ENCODE measurements at places on chromosomes 4 and X.
A peak's percentile ranks its signal among the peaks of the same experiment; 100 is the strongest.

DNA sequence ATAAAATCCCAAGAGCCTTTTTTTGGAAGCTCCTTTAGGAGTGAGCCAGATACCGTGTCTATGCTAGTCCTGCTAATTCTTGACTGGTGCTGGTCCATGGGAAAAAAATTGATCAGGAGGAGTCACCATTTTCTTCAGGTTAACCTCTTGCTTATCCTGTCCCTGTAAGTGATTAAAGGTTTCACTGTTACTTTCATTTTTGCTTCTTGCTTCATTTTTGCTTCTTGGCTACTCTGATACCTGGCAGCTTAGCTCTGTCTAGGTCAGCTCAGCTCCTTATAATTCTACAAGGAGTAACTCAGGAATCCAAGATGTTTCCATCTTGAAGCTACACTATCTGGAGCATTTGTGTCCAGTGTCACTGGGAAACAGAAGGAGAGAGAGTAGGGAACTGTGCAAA is 45.7 kb downstream of the AFM start:
- no peaks in the 10 kb centered on the region for H3K36me3 ChIP-seq
- no peak overlapping the region for H3K27ac ChIP-seq
- no peak overlapping the region for H3K4me3 ChIP-seq

- peaks cover 10% of the 10 kb centered on the region for H3K4me1 ChIP-seq
- no peak overlapping the region for H3K27ac ChIP-seq
- no peak overlapping the region for H3K4me3 ChIP-seq
- no peaks in the 10 kb centered on the region for H3K27me3 ChIP-seq
- DNase-seq = no peak
These were observed 59.7 kb upstream of the IL15 start for GRCh38 chr4:141576585-141577110.

DNA sequence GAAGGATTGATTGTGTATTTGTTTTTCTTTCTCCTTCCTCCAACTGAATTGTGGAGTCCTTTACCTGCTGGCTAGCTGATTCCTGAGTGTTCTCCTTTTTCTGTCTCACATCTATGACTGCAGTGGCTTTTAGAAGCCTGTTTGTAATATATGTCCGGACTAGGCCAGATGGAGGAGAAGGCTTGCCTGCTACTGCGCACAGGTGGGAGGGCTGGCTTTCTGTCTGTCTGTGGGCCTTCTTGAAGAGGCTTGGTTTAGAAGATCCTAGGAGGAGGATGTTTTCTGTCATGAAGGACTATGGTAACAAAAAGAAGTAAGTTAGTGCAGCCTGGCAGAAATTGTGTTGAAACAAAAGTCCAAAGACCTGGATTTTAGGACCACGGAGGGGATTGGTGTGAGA is 8.5 kb downstream of the PPP1R3F start:
- DNase-seq = no peak
- peaks cover 5% of the 10 kb centered on the region for H3K36me3 ChIP-seq
- peaks cover 9% of the 10 kb centered on the region for H3K4me1 ChIP-seq
- H3K27ac ChIP-seq = no peak overlapping the region
- no peak overlapping the region for H3K4me3 ChIP-seq

GRCh38 chr4:37568489-37568888 is 117.7 kb downstream of the RELL1 start:
- no peak overlapping the region for H3K4me3 ChIP-seq
- peaks cover 15% of the 10 kb centered on the region for H3K4me1 ChIP-seq
- no peak overlapping the region for H3K27ac ChIP-seq
- H3K27me3 ChIP-seq = peaks cover 8% of the 10 kb centered on the region
- H3K36me3 ChIP-seq = no peaks in the 10 kb centered on the region

GRCh38 chr4:48756689-48757220 is 23.3 kb downstream of the FRYL start:
- peak overlapping the region; percentile 15 for H3K27ac ChIP-seq
- H3K4me3 ChIP-seq = peak overlapping the region; percentile 32
- peaks cover 5% of the 10 kb centered on the region for H3K36me3 ChIP-seq
- peak; percentile 17 for DNase-seq
- peaks cover 44% of the 10 kb centered on the region for H3K4me1 ChIP-seq

- H3K4me3 ChIP-seq = peak overlapping the region; percentile 53
- peak overlapping the region; percentile 67 for H3K27ac ChIP-seq
- H3K27me3 ChIP-seq = no peaks in the 10 kb centered on the region
These were observed 7.9 kb downstream of the SLC10A6 start for GRCh38 chr4:86841309-86841708.

DNA sequence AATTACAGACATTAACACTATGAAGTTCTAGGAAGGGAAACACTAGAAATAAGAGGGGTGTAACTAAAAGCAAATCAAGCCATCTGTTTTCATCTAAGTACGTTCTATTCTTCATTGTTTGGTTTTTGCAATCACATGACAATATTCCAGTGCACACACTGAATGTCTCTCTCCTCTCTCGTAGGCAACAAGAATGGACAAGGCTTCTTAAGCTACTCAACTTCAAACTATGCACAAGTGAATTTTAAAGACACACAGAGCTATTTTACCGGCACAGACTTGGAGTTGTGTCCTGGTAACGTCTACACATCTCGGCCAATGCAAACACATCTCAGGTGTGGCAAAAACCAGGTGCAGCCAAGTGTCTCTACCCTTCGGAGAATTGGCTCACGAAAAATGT is 173.3 kb downstream of the PRKX start:
- H3K36me3 ChIP-seq = peaks cover 8% of the 10 kb centered on the region
- no peak for DNase-seq
- peaks cover 3% of the 10 kb centered on the region for H3K27me3 ChIP-seq
- H3K4me3 ChIP-seq = no peak overlapping the region

- no peaks in the 10 kb centered on the region for H3K27me3 ChIP-seq
- H3K27ac ChIP-seq = no peak overlapping the region
- H3K36me3 ChIP-seq = peaks cover 11% of the 10 kb centered on the region
These were observed 91.3 kb upstream of the NAP1L5 start for GRCh38 chr4:88788895-88789294.

GRCh38 chrX:152642931-152643564 is 5.4 kb downstream of the GABRQ start:
- no peaks in the 10 kb centered on the region for H3K36me3 ChIP-seq
- peaks cover 13% of the 10 kb centered on the region for H3K27me3 ChIP-seq
- no peak for DNase-seq
- H3K4me3 ChIP-seq = no peak overlapping the region
- H3K27ac ChIP-seq = no peak overlapping the region
- no peaks in the 10 kb centered on the region for H3K4me1 ChIP-seq

DNA sequence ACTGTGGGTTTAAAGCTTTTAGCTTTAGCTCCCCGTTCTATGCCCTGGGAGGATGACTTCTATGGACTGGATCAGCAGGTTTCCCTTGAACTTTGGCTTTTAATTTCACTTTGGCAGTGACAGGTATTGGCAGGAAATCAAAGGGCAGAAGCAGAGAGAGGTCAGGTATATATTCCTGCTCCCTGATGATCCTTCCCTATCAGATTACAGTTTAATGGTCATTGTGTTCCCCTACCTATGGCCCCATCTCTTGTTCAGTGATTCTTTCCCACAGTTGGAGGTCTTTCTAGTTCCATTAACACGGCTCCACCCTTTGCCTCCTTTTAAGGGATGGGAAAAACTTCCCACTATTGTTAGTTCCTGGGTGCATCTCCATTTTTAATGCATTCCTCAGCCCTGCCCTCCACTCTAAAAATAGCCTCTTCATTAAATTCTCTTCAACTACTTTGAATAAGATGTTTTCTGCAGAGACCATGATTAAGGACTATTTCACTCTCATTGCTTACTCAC is 107.8 kb upstream of the TMEM47 start:
- H3K4me1 ChIP-seq = peaks cover 26% of the 10 kb centered on the region
- DNase-seq = peak; percentile 28
- peaks cover 3% of the 10 kb centered on the region for H3K27me3 ChIP-seq
- H3K27ac ChIP-seq = peak overlapping the region; percentile 89
- peak overlapping the region; percentile 39 for H3K4me3 ChIP-seq
- H3K36me3 ChIP-seq = no peaks in the 10 kb centered on the region

DNA sequence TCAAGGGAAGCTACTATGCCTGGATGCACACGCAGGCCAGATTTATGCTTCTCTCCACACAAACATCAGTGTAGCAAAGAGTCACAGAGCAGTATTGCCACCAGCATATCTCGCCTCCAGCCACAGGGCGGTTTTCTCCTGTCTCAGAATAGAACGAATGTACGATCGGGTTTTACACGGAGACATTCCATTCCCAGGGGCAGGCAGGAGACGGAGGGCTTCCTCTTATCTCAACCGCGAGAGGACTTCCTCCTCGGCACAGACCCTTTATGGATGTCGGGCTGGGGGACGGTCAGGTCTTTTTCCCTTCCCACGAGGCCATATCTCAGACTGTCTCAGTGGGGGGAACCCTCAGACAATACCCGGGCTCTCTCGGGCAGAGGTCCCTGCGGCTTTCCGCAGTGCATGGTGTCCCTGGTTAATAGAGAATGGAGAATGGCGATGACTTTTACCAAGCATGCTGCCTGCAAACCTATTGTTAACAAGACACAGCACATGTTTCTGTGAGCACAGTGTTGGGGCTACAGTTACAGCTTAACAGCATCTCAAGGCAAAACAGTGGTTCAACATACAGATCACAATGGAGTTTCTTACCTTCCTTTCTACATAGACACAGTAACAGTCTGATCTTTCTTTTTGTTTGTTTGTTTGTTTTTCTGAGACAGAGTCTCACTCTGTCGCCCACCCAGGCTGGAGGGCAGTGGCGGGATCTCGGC is 24.1 kb downstream of the CSF2RA start:
- H3K4me1 ChIP-seq = no peaks in the 10 kb centered on the region
- H3K27me3 ChIP-seq = peaks cover 10% of the 10 kb centered on the region
- no peak overlapping the region for H3K27ac ChIP-seq

DNA sequence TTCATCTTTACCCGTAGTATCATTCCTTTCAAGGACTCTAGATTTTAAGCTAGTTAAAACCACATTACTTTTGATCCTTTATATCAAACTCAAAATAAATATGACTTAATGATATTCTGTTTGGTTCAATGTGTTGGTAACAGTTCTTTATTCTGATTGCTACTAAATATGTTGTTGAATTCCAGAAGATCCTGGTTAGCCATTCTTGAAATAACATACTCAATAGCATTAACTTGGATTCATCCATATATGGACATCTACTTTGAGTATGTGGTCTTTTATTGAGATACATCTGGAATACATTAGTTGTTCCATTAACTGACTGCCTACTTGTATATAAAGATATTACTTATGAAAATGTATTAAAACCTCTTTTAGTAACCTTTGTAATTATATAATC is 27.5 kb upstream of the PCDH18 start:
- no peaks in the 10 kb centered on the region for H3K36me3 ChIP-seq
- H3K4me3 ChIP-seq = no peak overlapping the region
- H3K27me3 ChIP-seq = no peaks in the 10 kb centered on the region
- peaks cover 34% of the 10 kb centered on the region for H3K4me1 ChIP-seq
- H3K27ac ChIP-seq = no peak overlapping the region

DNA sequence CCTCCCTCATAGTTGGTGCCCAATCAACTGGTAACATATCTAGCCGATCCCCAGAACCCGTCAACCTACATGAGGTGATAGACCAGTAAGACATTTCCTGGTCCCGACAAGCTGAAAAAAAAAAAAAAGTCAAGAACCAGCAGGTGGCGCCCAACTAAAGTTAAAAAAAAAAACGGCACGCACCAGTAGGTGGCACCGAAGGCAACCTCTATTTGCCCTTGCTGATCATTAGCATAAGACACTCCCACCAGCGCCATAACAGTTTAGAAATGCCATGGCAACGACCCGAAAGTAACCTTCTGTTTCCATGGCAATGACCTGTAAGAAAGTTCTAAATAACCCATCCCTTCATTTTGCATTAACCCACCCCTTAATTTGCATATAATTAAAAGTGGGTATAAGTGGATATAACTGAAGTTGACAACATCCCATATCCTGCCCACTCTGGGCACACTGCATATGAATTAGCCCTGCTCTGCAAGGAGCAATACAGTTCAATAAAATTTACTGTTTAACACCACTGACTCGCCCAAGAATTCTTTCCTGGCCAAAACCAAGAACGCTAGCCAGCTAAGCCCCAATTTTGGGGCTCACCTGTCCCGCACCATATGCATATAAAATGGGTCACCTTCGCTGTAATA is 83.9 kb upstream of the SPANXB1 start:
- no peaks in the 10 kb centered on the region for H3K36me3 ChIP-seq
- H3K4me3 ChIP-seq = peak overlapping the region; percentile 6
- H3K4me1 ChIP-seq = peaks cover 19% of the 10 kb centered on the region
- H3K27ac ChIP-seq = peak overlapping the region; percentile 71

GRCh38 chr4:165439344-165439743 is 60.5 kb downstream of the CPE start:
- H3K4me1 ChIP-seq = peaks cover 10% of the 10 kb centered on the region
- DNase-seq = no peak
- no peak overlapping the region for H3K4me3 ChIP-seq

- no peak for DNase-seq
- H3K4me3 ChIP-seq = no peak overlapping the region
- no peaks in the 10 kb centered on the region for H3K36me3 ChIP-seq
These were observed 31.1 kb downstream of the BMP15 start for GRCh38 chrX:50941638-50942037.

GRCh38 chr4:78268597-78268996 is 211.5 kb downstream of the FRAS1 start:
- no peak overlapping the region for H3K27ac ChIP-seq
- no peak for DNase-seq
- no peak overlapping the region for H3K4me3 ChIP-seq
- no peaks in the 10 kb centered on the region for H3K4me1 ChIP-seq
- H3K36me3 ChIP-seq = no peaks in the 10 kb centered on the region

- no peak for DNase-seq
- no peak overlapping the region for H3K4me3 ChIP-seq
- no peaks in the 10 kb centered on the region for H3K4me1 ChIP-seq
- no peak overlapping the region for H3K27ac ChIP-seq
These were observed 367.6 kb upstream of the LCORL start for GRCh38 chr4:18389115-18389514.

DNA sequence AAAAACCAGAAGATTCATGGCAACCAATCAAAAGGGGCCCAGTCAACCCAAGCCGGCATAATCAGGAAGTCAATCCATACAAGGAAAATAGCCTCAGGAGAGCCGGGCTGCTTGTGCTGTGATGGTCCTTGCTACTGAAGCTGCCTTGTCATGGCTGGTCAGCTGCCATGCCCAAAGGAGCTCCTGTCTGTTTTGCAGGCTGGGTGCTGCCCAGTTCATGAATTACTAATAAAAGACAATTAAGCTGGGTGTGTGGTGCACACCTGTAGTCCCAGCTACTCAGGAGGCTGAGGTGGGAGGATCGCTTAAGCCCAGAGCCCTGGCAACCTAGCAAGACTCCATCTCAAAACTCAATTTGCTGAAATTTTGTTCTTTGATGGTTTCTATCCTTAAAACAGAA is 16.0 kb upstream of the CTBP1 start:
- no peak overlapping the region for H3K27ac ChIP-seq
- peaks cover 9% of the 10 kb centered on the region for H3K27me3 ChIP-seq
- no peaks in the 10 kb centered on the region for H3K4me1 ChIP-seq
- DNase-seq = no peak
- H3K4me3 ChIP-seq = no peak overlapping the region
- no peaks in the 10 kb centered on the region for H3K36me3 ChIP-seq
